ENCODE measurements at places on chromosomes 3 and 15.

GRCh38 chr15:74950078-74950908 is 6.3 kb downstream of the RPP25 start:
- peak; percentile 42 for DNase-seq

- DNase-seq = no peak
Measured at GRCh38 chr15:68770216-68770615, 50.5 kb downstream of the ANP32A start.

- no peak for DNase-seq
Measured at GRCh38 chr3:180820400-180820799, 92.1 kb upstream of the FXR1 start.

- DNase-seq = peak; percentile 3
Measured at GRCh38 chr15:27454281-27455075, 483.5 kb downstream of the GABRG3 start.

- peak; percentile 41 for DNase-seq
Measured at GRCh38 chr3:173397161-173398110, at the start of gene NLGN1. Gene NLGN1, plus strand, starts transcription at chr3:173397744.

- DNase-seq = no peak
Measured at GRCh38 chr3:20218215-20218614, 32.2 kb upstream of the SGO1 start.

GRCh38 chr3:156108616-156109015 is 11.8 kb upstream of the KCNAB1 start:
- no peak for DNase-seq

- DNase-seq = no peak
Measured at GRCh38 chr3:18656866-18657265, 231.7 kb upstream of the SATB1 start.

DNA sequence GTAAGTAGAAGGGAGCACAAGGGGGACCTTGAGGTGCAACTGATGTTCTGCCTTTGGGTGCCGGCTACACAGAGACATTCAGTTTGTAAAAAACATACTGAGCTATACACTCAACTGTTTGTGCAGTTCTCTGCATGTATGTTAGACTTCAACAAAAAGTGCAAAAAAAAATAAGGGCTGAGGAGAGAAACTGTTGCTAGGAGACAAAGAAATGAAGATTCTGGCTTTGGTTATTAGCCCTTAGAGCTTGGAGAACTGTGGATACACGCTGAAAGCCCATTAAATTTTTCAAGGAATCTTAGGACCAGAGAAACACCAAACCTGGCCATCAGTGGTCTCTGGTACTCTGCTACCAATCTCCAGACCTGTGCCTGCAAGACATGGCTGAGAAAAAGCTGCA is 207.6 kb upstream of the NSMCE3 start:
- DNase-seq = no peak

- DNase-seq = no peak
Measured at GRCh38 chr15:40435710-40436089, 5.1 kb upstream of the BAHD1 start.

DNA sequence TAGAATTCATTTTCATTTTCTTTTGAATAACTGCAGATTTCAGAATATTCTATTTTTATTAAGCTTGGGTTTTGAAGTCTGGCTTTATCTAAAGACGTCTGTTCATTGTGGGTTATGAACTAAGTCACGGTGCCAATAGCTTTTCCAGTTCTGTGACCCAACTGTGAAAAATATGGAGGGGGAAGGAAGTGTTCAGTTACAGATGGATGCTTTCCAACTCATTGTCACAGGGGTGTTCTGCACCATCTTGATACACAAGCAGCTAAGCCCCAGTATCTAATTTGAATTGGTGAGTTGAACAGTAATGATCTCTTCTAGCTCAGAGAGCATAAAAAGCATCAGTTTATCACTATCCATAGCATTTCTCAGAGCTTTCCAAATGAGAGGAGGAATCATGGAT is 710.6 kb downstream of the EDEM1 start:
- DNase-seq = no peak

GRCh38 chr3:170864525-170865208 is 5.3 kb downstream of the RPL22L1 start:
- DNase-seq = no peak

GRCh38 chr15:60957111-60957510 is 272.0 kb downstream of the RORA start:
- DNase-seq = no peak

GRCh38 chr3:188855675-188856074 is 316.1 kb upstream of the TPRG1 start:
- no peak for DNase-seq

DNA sequence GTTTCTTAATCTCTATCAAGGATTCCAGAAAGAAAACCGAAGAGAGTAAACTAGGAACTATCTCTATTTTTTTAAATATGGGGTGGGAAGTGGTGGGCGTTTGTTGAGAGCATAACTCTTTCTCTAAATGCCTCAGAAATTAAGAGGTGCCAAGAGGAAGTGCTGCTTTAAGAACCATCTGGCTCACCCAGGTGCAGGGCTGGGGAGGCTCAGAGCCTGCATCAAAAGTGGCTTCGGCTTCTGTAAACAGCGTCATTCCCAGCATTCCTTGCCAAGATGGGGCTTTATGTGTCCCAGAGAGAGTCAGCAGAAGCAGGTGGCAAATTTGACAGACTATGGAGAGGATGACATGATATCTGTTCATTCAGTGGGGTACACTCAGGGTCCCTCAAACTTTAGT is 123.3 kb upstream of the BFSP2 start:
- no peak for DNase-seq

DNA sequence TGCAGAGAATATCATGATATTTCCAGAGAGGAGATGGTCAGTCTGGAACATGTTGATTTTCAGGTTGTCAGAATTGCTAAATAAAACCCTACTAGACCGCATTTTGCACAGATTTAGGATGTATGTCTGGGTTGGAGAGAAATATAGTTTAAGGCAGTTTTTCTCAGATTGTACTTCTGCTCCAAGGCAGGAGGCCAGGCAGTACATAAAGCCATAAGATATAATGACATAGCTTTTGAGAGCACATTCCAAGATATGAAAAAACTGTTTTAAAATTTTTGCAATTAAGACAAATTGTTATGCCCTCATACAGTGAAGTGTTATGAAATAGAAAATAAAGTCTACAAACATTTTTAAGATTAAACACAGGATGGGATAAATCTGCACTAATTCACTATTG is 301.8 kb upstream of the CBLB start:
- no peak for DNase-seq
